ENCODE measurements at places on chromosomes 16 and 17. TPM values are rescaled to one million over a fixed set of nuclear protein-coding genes. Genes with fewer than 3 reads are reported as not detected.

The GPR139 gene
- total RNA-seq: 0.72 TPM

The GLTPD2 gene
- not detected for total RNA-seq

The REXO5 gene
- 10.8 TPM for total RNA-seq

The NOD2 gene
- total RNA-seq: 0.83 TPM

The NPIPA5 gene
- 21.6 TPM for total RNA-seq

The KRTAP3-2 gene
- total RNA-seq: not detected

The TMEM238L gene
- total RNA-seq: not detected

The HS3ST3A1 gene
- total RNA-seq: 4.4 TPM

The MILR1 gene
- 8.9 TPM for total RNA-seq

The RHBDL1 gene
- 7.2 TPM for total RNA-seq

The MLYCD gene
- 4.7 TPM for total RNA-seq

The NOG gene
- 7.6 TPM for total RNA-seq

The TBC1D3C gene
- not detected for total RNA-seq

The C16orf74 gene
- total RNA-seq: 1.8 TPM

The GNG13 gene
- not detected for total RNA-seq

The SERPINF2 gene
- total RNA-seq: 1.9 TPM

The LUC7L gene
- total RNA-seq: 63.4 TPM

The CCL14 gene
- total RNA-seq: 1.7 TPM

The NUPR1 gene
- 1.6 TPM for total RNA-seq

The CDH1 gene
- total RNA-seq: 45.4 TPM

The TMEM88 gene
- total RNA-seq: 27.6 TPM

The TMC7 gene
- 6.9 TPM for total RNA-seq

The RUNDC3A gene
- 54.4 TPM for total RNA-seq

The KCTD19 gene
- total RNA-seq: 0.50 TPM

The HLF gene
- 127 TPM for total RNA-seq

The RASL10B gene
- 11.0 TPM for total RNA-seq

The KRTAP4-3 gene
- total RNA-seq: not detected

The VTN gene
- 0.40 TPM for total RNA-seq

The KRTAP17-1 gene
- not detected for total RNA-seq
